Dermis microvascular lymphatic vessel endothelial cell (primary cell): ENCODE measurements at places on chromosomes 1 and 21. TPM values are rescaled to one million over a fixed set of nuclear protein-coding genes. Genes with fewer than 3 reads are reported as not detected.

GRCh38 chr1:225700164-225700821, 47.4 kb upstream of the ENAH start:
- peak; percentile 96 for DNase-seq

The DCDC2B gene
- not detected in 2 replicates for total RNA-seq

The ADCY10 gene
- under 0.01 and 0.13 TPM in 2 replicates for total RNA-seq

The CCDC30 gene
- total RNA-seq = 0.25 and 0.26 TPM in 2 replicates

The GUCA2A gene
- not detected in 2 replicates for total RNA-seq

The MSH4 gene
- 0.13 TPM in 2 replicates for total RNA-seq
